ENCODE measurements at places on chromosomes 1 and 21.

DNA sequence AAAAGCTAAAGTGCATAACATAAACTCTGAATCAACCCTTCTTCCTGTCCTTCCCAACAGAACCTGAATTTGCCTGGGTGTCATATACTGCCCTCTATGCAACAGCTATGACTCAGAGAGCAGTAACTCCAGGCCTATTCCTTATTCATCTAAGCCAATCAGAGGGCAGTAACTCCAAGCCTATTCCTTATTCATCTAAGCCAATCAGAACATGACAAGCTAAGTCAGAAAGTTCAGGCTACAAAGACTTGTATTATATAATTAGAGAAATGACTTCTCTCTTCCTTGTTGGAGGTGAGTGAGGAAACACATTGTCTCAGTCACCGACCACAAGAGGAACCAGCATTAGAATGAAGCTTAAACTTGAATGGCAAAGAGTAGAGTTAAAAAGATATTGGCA lies 26.2 kb upstream of the TADA1 start:
- DNase-seq, result no peak

GRCh38 chr1:48202030-48202752 lies 20.3 kb upstream of the SLC5A9 start:
- DNase-seq, result peak; percentile 69

DNA sequence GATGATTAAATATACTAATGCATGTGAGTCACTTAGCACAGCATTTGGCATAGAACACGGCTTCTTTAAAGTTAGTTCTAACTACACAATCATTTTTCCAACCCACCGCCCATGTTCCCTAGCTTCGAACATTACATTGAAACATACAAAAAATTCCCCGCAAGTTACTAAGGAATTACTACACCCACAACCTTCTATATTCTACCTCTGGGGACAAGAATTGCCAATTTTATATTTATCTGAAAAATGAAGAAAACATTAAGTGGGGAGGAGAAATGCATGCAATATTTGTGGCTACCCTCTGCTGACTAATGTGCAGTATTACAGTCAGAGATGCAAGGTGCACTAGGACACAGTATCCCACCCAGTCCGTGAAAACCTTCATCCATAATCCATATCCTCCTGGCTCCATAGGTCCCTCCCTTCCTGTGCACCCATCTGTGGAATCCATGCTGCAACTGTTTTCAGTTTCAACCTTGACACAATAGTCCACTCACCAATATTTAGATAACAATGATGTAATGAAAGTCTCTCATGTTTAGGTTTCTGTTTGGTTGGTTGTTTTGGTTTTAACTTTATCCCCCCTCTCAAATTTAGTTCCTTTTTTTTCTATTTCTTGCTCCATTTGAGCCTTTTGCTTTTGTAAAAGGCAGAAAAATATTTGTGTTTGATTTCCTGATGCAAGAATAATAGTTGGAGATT lies 31.6 kb downstream of the RGS5 start:
- no peak for DNase-seq

- DNase-seq, result no peak
Measured at GRCh38 chr1:155884982-155885381, 25.6 kb downstream of the SYT11 start.

Data from mucosa of gallbladder (tissue), 1 donor.